T-helper 17 cell (primary cell): ENCODE measurements at places on chromosomes 3 and 15.

GRCh38 chr3:184737641-184738505 is 26.0 kb upstream of the MAGEF1 start:
- DNase-seq = no peak

- no peak for DNase-seq
Measured at GRCh38 chr3:156892701-156893100, 66.5 kb downstream of the LEKR1 start.

DNA sequence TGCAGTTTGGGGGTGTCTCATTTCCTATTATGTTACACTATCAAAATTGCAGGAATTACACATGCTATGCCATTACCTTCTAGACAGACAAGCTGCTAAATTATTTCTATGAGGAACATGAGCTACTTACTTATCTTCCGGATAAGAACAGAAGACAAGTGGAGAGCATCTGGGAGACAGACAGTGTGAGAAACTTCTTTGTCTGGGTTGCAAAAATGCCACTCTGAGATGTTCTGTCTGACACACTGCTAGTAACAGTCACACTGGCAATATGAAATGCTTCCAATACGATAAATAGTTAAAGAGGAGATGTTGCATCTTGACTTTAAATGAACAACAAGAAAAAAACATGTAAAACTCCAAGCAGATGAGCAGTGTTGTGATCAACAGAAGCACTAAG is 40.1 kb downstream of the LSAMP start:
- DNase-seq = no peak

GRCh38 chr3:16365491-16366128 is 100.6 kb downstream of the OXNAD1 start:
- no peak for DNase-seq

- DNase-seq = no peak
Measured at GRCh38 chr15:96335411-96336024, 5.0 kb downstream of the NR2F2 start.

- DNase-seq = no peak
Measured at GRCh38 chr3:24502690-24503089, 8.0 kb upstream of the THRB start.

- no peak for DNase-seq
Measured at GRCh38 chr3:193832833-193833413, 239.9 kb downstream of the OPA1 start.

DNA sequence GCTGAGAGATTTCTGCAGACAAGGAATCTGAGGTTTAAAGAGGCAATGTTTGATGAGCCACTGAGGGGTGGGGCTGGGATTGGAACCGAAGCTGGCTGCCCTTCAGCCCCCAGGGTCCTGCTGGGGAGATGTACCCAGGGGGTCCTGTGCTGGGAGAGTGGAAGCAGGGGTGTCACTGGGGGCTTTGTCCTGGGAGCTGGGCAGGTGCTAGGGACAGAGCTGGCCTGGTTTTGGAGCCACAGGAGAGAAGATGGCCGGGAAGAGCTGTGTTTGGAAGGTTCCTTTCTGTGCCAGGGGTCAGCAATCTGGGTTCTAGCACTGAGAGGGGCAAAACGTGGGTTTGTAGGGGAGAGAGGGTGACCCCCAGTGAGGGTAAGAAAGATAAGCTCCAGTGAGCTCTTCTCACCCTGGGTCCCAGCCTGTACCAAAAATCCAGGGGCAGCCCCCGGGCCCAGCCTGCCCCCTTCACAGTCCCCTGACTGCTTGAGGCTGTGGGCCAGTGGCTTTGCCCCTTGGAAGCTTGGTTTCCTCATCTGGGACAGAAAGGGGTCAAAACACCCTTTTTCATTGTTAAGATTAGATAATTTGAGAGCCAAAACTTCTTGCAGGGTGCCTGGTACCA is 69.6 kb downstream of the SMAD3 start:
- no peak for DNase-seq

DNA sequence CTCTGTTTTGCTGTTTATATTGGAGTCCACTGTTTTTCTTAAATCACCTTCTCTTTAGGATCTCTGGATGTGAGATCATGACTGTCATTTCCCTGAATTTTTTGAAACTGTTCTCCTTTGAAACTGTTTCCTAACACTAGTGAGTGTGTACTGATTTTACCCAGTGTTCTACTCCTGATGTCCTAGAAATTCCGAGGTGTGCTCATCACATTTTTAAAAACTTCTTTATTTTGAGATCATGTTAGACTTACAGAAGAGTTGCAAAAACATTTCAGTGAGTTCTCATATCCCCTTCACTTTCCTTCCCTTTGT is 292.6 kb downstream of the NFKBIZ start:
- no peak for DNase-seq

- no peak for DNase-seq
Measured at GRCh38 chr15:95953032-95953431, 377.5 kb upstream of the NR2F2 start.

DNA sequence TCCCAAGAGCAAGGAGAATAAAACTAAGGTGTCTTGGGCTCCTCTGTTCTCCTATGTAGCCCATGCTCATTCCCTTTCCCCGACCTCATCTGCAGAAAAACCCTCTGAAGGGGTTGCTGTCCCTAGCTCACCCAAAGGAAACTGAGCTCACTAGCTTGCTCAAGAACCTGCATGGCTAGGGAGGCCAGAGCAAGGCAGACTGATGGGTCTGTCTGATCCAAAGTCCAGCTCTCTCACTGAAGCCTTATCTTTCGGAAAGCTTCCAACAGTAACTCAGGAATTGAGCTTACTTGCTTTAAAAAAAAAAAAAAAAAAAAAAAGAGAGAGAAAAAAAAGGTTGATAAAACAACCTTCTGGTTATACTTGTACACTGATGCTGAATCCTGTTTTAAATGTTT is 141.4 kb upstream of the TOPAZ1 start:
- DNase-seq = no peak

DNA sequence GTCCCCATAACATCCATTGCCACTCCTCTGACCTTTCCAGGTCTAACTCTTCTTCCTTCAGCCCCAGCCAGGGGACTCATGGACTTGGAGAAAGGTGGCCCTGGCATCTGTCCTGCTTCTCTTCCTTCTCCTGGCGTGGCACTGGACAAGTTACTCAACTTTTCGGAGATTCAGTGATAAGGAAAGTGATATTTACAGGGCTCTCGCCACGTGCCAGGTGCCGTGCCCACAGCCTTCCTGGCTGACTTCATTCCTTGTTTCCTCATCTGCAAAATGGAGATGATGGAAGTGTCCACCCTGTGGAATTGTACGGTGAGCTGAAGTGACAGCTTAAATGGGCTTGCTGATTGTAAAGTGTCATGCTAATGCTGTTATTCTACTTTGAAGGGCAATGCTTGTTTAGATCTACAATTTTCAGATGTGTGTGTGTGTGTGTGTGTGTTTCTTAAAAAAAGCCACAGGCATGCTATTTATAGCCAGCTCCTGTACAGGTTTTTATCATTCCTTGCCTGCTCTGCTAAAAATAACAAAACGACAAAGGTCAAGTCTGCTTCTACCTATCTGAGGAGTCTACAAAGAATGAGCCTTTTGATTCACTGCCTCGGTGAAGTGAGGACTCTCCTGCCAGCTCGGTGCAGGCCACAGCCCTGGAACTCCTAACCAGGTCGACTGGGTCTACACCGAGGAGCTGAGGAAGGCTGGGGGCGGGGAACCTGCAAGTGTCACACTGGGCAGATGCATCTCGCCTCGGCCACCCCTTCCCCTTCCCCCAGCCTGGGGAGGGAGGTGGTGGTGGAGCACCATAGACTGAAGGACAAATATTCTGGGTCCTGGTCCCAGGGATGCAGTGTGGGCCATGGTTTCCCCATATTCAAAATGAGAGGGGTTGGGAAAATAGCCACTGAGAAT is 11.4 kb upstream of the ATP2B2 start:
- no peak for DNase-seq

DNA sequence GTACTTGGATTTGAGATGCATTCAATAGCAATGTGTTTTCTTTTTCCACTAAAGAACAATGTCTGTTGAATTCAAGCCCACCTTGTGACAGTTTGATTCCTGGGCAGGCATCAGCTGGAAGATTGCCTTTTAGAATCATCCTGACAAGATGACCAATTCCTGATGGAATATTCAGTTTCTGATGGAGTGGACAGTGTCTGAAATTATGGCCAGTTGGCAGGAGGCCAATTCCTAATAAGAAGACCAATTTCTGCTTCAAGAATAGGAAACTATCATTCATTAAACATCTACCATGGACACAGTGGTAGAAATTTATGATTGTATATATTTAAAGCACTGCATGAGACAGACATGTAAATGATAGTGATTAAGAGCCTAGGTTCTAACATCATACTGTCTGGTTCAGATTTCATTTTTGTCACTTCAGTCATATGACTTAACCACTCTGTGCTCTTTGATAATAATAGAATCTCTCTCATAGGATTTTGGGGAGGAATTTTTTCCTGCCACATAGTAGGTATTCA is 133.6 kb downstream of the CLSTN2 start:
- DNase-seq = no peak
